Activated T-helper 2 cell treated with anti-CD3 and anti-CD28 coated beads, Interferon-gamma antibody, Interleukin-2, Interleukin-4, amounts not matched to agents 10 μg/mL and 5 μg/mL and 100 μg/mL, durations not matched to agents 14 hours and 24 hours and 36 hours (primary cell): ENCODE measurements at places on chromosomes 4 and X.

DNA sequence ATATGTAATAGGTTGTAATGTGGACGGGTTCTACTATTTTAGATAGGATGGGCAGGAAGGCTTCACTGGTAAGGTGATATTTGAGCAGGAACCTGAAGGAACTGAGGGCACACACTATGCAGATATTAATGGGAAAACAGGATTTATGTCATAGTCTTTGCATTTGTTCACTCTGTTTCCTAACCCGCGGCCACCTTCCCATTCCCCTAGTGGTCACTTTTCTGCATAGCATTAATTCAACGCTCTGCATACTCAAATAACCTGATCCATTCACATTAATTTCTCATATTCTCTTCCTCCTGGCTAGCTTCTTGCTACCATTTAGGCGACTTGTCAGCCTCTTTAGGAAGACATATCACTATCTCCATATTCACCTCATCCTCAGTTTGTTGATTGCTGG is 61.5 kb downstream of the GSPT2 start:
- no peak for DNase-seq

DNA sequence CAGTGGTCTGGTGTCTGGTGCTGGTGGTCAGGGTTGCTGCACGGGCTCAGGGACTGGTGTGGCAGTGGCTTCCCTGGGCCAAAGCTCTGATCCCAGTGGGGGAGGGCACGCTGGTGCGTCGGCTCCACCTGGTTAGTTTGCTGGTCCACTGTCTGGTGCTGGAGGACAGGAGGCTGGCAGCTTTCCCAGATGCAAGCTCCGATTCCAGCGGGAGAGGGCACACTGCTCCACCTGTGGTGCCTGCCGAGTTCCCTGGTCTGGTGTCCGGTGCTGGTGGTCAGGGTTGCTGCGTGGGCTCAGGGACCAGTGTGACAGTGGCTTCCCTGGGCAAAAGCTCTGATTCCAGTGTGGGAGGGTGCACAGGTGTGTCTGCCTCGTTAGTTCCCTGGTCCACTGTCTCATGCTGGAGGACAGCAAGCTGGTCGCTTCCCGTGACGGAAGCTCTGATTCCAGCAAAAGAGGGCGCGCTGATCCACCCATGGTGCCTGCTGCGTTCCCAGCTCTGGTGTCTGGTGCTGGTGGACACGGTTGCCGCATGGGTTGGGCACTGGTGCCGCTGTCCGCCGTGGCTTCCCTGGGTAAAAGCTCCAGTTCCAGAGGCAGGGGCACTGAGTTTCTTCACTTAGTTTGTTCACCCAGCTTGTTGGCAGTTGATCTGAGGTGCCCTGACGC is 5.8 kb downstream of the VMA21 start:
- no peak for DNase-seq

- DNase-seq = no peak
Observed at GRCh38 chr4:47720787-47721186, 117.1 kb downstream of the CORIN start.

GRCh38 chr4:187236209-187236890 is 512.7 kb upstream of the FAT1 start:
- DNase-seq = no peak

DNA sequence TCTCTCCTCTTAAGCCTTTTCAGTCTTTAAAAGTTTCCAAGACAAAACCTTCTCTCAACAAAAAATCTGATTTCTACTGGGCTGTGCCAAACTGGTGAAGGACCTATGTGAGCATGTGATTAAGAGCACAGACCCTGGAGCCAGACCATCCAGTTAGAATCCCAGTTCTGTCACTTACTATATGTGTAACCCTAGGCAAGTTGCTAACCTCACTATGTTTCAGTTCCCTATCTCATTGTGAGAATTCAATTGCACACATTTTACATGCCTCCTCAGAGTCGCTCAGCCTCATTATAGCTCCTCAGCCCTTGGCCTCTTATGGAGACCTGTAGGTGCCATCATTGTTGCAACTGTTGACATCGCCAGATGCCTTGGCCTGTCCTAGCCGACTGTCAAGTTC is 54.1 kb upstream of the VEGFD start:
- DNase-seq = no peak

DNA sequence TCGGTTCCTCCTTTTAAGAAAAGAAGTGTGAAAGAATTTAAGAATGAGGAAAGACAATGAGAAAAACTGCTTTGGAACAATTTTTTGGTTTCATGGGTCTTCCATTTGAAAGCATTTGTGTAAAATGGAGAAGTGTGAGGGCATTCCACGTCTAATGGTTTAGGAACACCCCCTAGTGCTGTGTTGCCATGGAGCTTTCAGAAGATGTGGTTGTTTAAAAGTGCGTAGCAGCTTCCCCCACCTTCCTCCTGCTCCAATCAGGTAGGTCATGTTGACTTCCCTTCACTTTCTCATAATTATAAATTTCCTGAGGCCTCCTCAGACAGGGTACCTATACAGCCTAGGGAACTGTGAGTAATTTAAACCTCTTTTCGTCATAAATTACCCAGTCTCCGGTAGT is 50.0 kb downstream of the UGT2B10 start:
- DNase-seq = no peak

DNA sequence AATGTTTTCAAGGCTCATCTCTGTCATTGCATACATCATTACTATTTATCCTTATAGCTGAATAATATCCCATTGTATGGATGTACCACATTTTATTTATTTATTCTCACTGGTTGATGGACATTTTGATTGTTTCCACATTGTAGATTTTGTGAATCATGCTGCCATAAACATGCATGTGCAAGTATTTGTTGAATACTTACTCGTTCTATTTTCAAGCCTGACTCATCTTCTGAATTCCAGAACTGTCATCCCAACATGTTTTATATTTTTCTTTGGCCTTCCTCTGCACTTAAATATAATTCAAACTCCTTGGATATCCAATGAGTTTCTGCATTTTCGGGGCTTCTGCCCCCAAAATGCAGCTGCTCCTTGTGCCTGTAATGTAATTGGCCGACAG is 77.6 kb downstream of the MXRA5 start:
- DNase-seq = no peak

GRCh38 chr4:174210354-174210753 is 73.1 kb downstream of the FBXO8 start:
- no peak for DNase-seq

- DNase-seq = no peak
Observed at GRCh38 chr4:147354237-147354636, 126.7 kb upstream of the EDNRA start.

- no peak for DNase-seq
Observed at GRCh38 chrX:42151808-42152207, 228.5 kb upstream of the CASK start.

DNA sequence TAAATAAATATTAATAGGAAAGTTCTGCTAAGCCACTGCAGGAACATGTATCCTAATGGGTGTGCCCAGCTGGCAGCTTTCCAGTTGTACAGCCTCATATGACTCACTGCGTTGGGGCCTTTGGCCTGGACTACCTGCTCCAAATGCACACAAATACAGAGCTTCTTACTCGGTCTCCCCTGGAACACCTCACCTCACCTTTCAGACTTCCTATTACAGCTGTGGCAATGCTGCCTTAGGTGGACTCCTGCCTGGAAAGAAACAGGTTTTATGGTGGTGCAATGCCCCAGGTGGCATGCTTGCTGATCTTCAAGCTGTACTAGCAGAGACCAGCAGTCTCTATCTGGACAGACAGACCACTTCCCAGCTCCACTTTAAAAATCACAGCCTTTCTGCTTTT is 85.7 kb upstream of the EXOC1L start:
- no peak for DNase-seq

- no peak for DNase-seq
Observed at GRCh38 chrX:107493141-107493540, 43.7 kb downstream of the FRMPD3 start.

GRCh38 chr4:74671080-74671698 is 123.1 kb downstream of the BTC start:
- DNase-seq = peak; percentile 9

- DNase-seq = no peak
Observed at GRCh38 chr4:94715726-94716125, 42.0 kb upstream of the BMPR1B start.
